ENCODE measurements at places on chromosomes 1 and 21.

DNA sequence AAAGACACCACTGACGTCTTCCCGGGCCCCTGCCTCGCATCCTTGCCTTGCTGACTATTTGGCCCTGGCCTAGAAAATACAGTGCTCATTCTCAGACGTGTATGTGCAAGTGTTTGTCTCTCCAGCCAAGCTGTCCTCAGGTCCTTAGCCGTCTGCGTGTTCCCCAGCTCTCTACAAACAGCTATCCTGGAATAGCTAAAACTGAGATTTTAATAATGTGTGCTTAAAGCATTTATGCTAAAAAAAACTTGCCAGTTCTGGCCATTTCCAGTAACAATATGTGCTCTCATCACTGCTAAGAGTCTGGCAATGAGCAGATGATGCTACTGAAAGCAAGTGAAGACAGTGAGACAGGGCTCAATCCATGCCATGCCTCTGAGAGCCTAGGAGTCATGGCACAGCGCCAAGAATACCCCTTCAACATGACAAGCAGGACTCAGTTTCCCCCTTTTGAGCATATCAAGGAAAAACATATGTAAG lies 55.7 kb downstream of the IRF2BP2 start:
- DNase-seq = no peak

- DNase-seq = no peak
Observed at GRCh38 chr1:155698382-155699038, 9.6 kb downstream of the DAP3 start.

DNA sequence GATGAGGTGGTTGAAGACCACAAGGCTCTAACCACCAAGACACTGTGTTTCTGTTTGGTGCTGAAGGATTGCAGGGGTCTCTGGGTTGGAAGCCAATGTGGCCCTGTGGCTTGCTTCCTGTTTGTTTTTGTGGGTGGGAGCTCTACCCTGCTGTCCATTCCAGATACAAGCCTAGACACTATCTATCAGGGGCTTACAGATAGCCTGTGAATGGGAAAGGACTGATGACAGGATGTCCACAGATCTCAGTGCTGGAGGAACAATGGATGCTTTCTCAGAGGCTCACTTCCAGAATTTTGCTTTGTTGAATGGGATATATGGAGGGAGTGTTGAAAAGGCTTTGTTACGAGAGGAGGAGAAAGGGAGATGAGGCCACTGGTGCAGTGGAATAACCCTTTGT lies 69.7 kb downstream of the NOS1AP start:
- DNase-seq = no peak

DNA sequence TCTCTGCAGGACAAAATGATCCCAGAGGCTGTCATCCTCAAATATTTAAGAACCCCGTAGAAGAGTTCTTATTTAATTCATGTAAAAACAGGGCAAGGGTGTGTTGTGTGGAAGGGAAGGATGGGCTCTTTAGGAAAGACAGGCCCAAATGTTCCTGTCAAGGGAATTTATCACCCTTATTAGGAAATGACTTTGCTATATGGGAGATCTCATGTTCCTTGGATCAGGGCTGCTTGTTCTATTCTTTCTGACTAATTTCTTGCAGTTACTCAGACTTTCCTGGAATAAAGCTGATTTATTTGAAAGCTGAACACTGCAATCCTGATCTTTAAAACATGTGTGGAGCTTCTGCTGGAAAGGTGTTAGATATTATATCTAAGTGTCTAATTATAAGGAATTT lies 72.8 kb downstream of the SELENOF start:
- DNase-seq = no peak

DNA sequence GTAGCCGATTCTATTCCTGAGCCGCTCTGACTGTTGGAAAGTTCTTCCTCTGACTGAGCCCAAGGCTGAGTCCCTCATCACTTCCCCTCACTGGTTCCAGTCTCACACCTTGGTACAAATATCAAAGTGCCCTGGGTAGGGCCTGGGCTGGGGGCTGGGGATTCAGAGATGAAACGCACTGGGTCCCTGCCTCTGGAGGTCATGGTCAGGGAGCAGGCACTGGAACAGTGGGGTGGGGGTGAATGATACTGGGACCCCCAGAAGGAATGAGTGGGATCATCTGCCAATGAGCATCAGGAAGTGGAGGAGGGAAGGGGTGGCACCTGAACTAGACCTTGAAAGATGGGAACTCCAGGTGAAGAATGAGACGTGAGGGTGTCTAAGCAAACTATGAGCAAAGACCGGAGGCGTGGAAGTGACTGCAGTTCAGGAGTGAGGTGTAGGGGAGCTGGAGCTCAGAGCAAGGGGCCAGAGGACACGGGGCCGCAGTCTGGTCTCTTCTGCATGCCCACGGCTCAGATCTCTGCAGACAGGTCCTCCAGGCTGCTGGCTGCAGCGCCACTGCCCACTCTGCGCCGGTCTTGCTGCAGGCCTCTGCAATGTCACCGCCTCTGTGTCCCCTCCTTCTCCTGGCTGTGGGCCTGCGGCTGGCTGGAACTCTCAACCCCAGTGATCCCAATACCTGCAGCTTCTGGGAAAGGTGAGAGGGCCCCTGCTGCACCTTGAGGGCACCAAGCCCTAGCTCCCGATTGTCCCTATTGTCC lies 10.0 kb downstream of the PEAR1 start:
- no peak for DNase-seq

GRCh38 chr1:168163670-168164069 lies 15.1 kb upstream of the TIPRL start:
- DNase-seq = no peak

GRCh38 chr1:201516511-201517127 lies 9.7 kb upstream of the CSRP1 start:
- no peak for DNase-seq

DNA sequence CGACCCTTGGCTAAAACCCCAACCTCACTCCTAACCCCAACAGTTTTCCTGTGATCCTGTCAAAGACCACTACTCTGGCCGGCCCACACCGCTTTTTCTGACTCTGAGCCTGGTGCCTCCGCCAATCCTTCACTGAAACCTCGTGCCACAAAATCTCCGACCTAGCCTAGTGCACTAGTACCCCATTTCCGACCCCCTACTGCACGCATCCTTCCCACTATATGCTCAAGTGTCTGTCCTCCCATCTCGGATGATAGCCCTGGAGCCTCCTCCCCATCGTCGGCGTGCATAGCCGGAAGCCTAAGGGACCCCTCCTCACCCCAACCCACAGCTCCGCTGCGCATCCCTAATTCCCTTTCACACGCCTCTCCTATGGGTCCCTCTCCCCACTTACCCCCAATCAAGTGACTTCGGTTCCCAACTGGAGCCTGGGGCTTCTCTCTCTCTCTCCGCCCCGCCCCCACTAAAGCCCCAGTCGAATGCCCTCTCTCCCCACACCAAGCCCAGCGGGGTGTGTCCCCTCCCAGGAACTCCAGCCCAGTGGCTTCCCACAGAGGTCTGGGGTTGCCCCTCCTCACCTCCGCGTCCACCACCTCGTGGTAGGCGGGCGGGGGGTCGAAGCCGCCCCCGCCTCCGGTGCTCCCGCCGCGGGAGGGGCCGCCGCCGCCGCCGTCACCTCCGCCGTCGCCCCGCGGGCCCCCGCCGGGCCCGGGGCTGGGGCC lies 791 bp downstream of the USP24 start:
- no peak for DNase-seq

DNA sequence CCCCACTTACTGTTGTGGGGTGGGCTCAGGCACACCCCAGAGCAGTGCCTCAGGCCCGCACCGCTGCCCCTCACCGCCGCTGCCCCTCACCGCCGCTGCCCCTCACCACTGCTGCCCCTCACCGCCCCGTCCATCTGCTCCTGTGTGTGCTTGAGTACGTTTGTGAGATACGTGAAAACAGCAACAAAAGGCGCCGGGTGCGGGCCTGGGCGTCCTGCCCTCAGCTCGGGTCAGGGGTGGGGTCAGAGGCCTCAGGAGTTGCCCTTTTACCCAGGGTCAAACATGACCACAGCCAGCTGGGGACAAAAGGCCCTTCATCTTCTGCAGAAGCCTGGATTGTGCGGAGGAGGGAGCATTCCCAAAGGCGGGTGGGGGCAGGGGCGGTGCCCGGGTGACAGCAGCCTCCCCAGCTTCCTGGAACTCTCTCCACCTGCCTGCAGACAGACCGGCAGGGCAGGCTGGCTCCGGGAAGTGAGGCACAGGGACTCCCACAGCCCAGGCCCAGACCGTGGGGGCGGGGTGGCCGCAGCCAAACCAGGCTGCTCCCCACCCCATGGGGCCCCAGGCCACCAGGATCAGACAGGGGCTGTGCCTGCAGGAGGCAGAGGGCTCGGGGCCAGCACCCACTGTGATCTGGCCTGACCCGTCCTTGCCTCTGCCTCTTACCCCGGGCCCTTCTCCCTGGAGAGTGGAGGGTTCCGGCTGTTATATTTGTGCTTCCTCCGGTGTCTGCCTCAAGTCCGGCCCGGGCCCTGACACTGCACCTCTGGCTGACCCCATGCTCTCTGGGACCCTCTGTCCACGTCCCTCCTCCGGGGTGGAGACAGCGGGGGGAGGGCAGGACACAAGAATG lies 2.3 kb upstream of the VWA1 start:
- no peak for DNase-seq

Measured in stimulated activated CD8-positive, alpha-beta memory T cell treated with anti-CD3 and anti-CD28 coated beads, Interleukin-15, amount 100 ng/mL, for 1 hour (primary cell).